ENCODE measurements at places on chromosomes 3 and 15.
A peak's percentile ranks its signal among the peaks of the same experiment; 100 is the strongest.

DNA sequence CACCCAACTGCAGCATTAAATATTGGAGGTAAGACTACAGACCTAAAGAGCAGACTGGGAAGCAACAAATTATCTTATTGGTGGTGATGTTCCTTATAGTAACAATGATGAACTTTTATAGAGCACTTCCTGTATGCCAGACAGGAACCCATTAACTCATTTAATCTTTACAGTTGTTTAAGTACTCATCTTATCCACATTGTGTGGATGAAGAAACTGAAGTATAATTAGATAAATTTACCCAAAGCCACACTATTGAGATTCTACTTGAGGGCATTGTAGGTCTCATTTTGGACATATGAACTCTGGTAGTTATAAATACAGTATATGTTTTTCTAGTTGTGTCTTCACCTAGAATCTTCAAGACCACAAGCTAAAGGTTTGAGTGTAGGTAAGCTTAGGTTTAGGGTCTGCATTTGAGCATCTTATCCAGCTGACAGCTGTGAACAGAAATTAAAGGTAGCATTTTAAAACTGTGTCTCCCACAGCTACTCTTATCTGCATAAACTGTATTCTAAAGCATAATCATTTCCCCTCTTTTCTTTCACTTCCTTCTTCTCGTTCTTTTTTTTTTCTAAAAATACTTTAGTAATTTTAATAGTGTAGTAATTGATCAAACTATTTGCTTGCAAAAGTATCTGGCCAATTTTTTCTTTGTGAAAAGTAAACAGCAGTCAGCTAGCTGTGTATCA, 138.2 kb downstream of the UBE2E2 start:
- DNase-seq = no peak

- DNase-seq = no peak
These were observed 211.5 kb upstream of the SEMA6D start for GRCh38 chr15:47505712-47506328.

GRCh38 chr3:116051586-116051985, 393.7 kb downstream of the LSAMP start:
- peak; percentile 58 for DNase-seq

DNA sequence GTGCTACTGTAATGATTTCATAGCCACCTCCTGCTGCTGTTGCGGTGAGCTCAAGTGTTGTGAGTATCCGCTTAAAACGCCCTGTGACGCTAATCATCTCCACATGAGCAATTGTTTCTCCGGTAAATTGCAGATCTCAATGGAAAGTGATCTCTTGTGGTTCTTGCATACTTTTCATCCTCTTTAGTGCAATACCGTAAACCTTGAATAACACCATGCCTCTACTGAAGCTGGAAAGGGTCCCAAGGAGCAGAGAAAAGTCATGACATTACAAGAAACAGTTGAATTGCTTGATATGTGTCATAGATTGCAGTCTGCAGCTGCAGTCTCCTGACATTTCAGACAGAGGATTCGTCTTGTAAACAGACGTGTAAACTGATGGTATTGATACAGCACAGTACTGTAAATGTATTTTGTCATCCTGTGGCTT, 6.0 kb upstream of the CEMIP start:
- DNase-seq = no peak

GRCh38 chr3:188468662-188469061, 314.7 kb downstream of the LPP start:
- peak; percentile 20 for DNase-seq

GRCh38 chr3:133899311-133899710, 3.6 kb upstream of the RAB6B start:
- no peak for DNase-seq

Measured in BE2C (cell line).